ENCODE measurements at places on chromosomes 5 and 9.

GRCh38 chr5:155402927-155403640 lies 389.5 kb downstream of the KIF4B start:
- DNase-seq: no peak

DNA sequence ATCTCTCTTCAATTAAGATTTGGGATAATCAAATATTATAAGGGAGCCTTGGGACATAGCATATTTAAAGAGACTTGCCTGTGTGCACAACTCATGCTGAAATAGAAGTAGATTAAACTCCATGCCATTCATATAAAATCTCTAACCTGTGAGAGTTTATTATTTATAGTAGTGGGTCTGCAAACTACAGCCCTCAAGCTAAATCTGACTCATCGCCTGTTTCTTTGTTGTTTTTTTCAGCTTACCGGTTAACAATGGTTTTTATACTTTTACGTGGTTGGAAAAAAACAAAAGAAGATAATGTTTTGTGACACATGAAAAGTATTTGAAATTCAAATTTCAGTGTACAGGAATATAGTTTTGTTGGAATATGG lies 61.9 kb upstream of the GHR start:
- no peak for DNase-seq

- no peak for DNase-seq
These were observed 137.8 kb downstream of the GADD45G start for GRCh38 chr9:89742660-89743059.

DNA sequence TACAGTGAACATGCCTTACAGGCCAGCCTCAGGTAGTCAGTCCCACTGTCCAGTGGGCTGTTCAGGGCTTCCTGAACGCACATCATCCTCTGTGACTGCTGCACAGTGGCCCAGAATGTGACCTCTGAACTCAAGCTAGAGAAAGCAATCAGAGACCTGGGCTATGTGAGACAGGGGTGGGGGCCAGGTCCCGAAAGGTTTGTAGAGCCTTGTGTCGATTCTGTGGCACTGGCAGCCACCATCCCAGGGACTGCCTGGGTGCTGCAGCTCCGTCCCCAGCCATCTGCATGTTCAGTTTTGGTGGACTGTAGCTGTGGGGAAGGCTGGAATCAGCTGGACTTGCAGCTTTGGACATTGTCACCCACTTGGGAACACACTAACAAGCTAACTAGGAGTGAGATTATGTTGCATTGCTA lies 47.7 kb downstream of the MVB12B start:
- DNase-seq: no peak

DNA sequence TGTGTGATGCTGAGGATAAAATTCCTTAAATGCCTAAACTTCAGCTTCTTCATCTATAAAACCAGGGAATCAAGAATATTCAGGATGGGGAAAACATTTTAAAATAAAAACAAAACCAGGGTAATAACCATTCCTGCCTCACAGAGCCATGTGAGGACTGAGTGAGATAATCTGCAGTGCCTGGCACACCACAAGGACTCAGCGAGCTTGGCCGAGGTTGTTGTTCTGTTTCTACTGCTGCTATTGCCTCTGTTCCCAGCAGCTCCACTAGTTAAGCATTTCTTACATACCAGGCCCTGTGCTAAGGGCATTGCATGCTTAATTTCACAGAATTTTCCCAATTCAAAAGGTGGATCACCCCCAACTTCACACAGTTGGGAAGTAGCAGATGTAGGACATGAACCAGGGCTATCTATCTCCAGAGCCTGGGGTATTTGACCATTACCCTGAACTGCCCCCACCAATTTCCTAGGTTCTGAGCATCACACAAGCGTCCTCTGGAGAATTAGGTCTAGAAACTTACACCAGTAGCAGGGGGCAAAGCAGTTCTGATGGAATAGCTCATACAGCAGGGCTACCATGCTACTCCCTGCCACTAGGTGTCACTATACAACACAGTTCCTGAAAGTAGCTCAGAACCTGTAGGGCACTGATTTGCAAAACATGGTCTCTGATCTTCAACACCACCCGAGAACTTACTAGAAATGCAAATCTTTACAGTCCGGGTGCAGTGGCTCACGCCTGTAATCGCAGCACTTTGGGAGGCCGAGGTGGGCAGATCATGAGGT lies 74.3 kb downstream of the LRSAM1 start:
- DNase-seq: no peak

GRCh38 chr5:96718635-96719077 lies 56.5 kb downstream of the CAST start:
- DNase-seq: no peak

GRCh38 chr9:91946653-91947488 lies 3.2 kb downstream of the ROR2 start:
- DNase-seq: no peak

- DNase-seq: no peak
These were observed 2.9 kb downstream of the B4GALT1 start for GRCh38 chr9:33164138-33164809.

- DNase-seq: no peak
These were observed 287.8 kb upstream of the TMEM161B start for GRCh38 chr5:88556406-88556805.

DNA sequence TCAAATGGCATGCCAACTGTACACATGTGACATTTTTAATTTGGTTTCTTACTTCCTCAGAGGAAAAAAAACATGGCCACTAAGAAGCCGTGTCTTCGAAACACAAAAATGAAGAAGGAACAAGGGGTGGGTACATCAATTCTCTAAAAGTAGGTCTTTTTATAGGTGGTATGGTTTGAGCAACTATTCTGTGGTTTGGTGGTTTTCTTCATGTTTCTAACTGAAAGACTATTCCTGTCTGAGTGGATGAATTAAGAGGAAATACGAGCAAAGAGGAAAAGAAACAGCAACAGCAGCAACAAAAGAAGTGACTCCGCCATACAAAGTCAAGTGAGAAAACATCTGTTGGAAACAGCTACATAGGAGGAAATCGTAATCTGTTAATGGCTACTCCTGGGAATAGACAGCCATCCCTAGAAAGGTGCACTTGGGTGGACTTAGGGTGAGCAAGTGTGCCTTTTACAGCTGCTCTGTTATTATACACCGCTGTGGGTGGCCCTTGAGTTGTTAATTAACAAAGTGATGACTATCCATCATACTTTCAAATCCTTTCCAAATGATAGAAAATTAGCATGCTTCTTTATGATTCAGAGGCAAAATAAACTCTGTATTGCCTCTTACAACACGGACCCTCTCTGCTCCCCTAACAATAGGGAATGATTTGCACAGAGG lies 575.8 kb downstream of the TLE1 start:
- no peak for DNase-seq

- DNase-seq: no peak
These were observed 118.2 kb upstream of the TBC1D2 start for GRCh38 chr9:98373609-98374008.

- DNase-seq: no peak
These were observed 45.9 kb downstream of the ANXA2R start for GRCh38 chr5:42994246-42994554.

DNA sequence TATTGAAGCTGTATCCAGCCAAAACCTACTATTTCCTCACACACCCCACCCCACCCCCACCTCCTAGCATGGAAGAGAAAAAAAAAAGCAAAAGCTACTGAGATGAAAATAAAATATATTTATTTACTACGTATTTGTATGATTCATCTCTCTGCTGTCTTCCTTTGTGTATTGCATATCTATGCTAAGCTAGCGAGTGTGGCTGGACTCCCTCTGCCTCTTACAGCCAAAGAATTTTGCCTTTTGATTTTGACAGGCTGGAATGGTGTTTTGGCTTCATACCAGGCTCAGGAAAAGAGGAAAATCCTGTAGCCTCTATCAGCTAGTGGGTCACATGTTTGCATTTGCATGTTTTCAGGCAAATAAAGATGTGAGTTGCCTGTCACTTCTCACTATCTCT lies 2.2 kb downstream of the ABLIM3 start:
- no peak for DNase-seq

GRCh38 chr5:90586469-90586868 lies 27.9 kb downstream of the ADGRV1 start:
- DNase-seq: no peak

GRCh38 chr5:40679148-40679912 lies 385 bp upstream of the PTGER4 start:
- DNase-seq: peak; percentile 91

GRCh38 chr9:126496181-126496576 lies 117.5 kb upstream of the LMX1B start:
- DNase-seq: no peak

DNA sequence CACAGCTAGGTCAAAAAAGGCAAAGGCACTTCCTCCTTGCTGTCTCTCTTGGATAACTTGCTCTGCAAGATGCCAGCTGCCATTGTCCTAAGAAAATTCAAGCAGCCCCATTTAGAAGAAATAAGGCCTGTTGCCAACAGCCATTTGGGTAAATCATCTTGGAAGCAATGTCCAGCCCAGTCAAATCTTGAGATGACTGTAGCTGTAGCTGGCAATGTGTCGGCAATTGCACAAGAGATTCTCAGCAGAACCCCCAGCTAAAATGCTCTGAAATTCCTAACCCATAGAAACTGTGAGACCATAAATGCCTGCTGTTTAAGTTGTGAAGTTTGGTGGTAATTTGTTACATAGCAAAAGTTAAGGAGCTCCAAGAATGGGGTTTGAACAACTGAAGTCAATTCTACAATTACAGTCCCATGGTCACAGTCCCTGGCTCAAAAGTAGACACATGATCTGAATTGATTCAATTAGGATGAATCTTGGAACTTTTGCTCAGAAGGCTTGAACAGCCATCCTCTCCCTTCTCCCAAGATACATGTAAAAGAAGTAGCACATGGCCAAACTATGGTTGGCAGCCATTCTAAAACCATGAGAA lies 151.1 kb downstream of the MPDZ start:
- no peak for DNase-seq

GRCh38 chr9:68429631-68430030 lies 73.2 kb downstream of the PGM5 start:
- no peak for DNase-seq

GRCh38 chr9:136081113-136081825 lies 13.8 kb downstream of the NACC2 start:
- no peak for DNase-seq

- no peak for DNase-seq
These were observed 29.8 kb upstream of the SEC16A start for GRCh38 chr9:136512651-136513071.

DNA sequence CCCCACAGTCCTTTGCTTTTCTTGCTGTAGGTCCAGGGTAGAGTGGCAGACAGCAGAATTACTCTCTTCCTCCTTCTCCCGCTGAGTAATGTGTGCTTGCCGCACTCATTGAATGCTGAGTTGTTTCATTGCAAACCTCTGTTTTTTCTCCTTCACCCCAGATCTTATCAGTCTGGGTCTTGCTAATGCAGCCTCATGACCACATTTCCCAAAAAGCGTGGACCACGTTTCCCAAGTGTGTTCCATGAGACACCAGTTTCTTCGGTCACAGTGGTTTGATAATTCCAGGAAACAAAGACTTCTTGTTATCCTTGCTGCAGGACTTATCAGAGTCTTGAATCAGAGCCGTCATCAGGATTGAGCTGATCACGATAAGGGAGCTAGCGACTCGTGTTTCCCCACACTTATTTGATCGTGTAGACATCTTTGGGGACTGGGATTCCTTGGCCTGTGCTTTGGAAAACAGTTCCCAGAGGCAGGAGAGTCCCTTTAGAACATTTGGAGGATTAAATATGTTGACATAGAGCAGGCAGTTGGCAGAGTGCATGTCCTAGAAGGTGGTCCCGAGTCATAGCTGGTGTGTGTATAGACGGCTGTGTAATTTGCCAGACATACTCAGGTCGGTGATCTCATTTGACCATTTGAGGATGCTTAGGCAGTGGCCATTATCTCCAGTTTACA lies 4.4 kb downstream of the LRRC8A start:
- no peak for DNase-seq

DNA sequence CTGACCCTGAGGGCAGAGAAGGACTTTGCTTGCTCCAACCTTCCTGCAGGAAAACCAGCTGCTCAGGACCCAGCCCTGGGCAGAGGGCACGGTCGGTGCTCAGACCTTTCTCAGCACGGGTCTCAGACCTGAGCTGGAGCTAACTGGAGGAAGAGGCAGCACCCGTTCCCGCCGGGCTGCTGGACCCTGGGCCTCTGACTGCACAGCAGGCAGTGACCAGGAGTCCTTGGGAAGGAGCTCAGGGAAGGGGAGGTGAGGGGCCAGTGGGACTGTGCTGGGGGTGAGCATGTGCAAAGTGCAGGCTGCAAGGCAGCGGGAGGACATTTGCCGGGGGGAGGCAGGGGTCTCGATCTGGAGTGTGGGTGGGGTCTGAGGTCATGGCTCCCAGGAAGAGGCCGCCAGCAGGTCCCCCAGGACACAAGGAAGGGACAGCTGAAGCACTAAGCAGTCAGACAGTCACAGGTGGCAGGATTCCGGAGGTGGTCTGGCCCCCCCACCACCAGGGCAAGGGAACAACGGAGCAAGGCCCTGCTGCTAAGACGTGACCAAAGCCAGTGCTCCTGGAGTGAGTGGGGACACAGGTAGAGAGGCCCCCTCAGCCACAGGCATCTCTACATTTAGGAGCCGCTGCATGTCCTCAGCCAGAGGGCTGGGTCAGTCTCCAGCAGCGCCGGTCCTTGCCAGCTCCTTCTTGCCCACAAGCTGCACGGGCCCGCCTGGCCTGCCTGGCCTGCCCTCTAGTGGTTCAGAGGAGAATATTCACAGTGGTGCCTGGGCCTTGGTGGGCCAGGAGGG lies 4.8 kb upstream of the DPM2 start:
- DNase-seq: no peak

DNA sequence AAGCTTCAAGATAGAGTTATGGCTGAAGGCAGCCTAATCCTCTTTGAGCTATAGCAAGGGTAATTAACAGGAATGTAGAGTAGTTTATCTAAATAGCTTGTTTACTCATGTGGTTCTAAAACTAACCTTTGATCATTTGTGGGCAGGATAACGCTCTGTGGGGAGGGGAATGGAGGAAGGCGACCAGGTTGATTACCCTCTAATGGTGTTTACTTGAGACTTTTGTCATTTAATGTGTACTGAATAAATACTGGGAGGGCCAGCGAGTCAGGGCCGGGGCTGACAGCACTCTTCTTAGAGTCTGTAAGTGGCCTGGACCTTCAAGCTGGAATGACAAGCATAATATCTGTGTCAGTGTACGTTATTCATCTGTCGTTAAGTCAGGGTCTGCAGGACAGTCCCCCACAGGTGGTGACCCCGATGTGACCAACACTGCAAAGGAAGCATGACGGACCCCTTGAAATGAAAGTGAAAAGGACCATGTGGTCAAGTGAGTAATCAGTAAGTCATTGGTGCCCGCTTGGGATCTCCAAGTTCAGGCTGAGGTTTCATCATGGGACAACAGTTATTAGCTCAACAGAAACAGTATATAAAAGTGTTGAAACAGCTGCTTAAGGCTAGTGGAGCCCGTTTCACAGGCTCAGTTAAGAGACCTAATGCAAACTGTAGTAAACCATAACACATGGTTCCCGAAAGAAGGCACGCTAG lies 162.6 kb downstream of the CPLANE1 start:
- no peak for DNase-seq

GRCh38 chr5:32027717-32028458 lies 146.2 kb downstream of the GOLPH3 start:
- no peak for DNase-seq

- DNase-seq: no peak
These were observed 18.7 kb downstream of the DMRT3 start for GRCh38 chr9:995192-995591.
